ENCODE measurements at places on chromosomes 3 and 15. TPM values are rescaled to one million over a fixed set of nuclear protein-coding genes. Genes with fewer than 3 reads are reported as not detected.

Gene ENTPD3
- total RNA-seq: 0.44 TPM

Gene UBP1
- 71.9 TPM for total RNA-seq

- no peak for DNase-seq
Measured at GRCh38 chr3:126451511-126451910, 24.2 kb downstream of the ZXDC start.

- DNase-seq: no peak
Measured at GRCh38 chr3:188179006-188179966, 25.3 kb downstream of the LPP start.

- no peak for DNase-seq
Measured at GRCh38 chr3:72272356-72272755, 487.4 kb upstream of the PROK2 start.

All from H1 (cell line).